CD8-positive, alpha-beta memory T cell (primary cell): ENCODE measurements at places on chromosomes 6 and 20. TPM values are rescaled to one million over a fixed set of nuclear protein-coding genes. Genes with fewer than 3 reads are reported as not detected.

The ZGPAT gene
- 77.5 TPM for polyA plus RNA-seq

The SLC52A3 gene
- polyA plus RNA-seq, result not detected

The COX4I2 gene
- polyA plus RNA-seq, result not detected

The RTN4IP1 gene
- polyA plus RNA-seq, result 7.2 TPM

The APOBEC2 gene
- polyA plus RNA-seq, result not detected

DNA sequence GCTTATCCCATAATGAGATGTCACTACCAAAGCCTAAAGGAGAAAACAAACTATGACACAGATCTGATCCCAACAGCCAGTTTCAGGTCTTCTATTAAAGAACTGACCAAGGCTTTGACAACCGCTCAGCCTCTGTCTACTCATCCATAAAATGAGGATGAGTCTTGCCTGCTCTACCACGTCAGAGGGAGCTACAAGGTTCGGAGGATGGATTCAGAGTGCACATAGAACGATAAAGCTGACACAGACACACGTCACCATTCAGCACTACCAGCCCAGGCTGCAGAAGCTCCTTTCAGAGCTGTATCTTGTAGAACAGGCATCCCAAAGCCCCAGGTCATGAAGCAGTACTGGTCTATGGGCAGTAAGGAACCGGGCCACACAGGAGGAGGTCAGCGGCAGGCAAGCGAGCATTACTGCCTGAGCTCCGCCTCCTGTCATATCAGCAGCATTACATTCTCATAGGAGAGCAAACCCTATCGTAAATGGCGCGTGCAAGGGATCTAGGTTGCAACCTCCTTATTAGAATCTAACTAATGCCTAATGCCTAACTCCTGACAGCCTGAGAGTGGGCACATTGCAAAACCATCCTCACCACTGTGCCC lies 25.1 kb downstream of the KIF16B start:
- DNase-seq, result no peak

DNA sequence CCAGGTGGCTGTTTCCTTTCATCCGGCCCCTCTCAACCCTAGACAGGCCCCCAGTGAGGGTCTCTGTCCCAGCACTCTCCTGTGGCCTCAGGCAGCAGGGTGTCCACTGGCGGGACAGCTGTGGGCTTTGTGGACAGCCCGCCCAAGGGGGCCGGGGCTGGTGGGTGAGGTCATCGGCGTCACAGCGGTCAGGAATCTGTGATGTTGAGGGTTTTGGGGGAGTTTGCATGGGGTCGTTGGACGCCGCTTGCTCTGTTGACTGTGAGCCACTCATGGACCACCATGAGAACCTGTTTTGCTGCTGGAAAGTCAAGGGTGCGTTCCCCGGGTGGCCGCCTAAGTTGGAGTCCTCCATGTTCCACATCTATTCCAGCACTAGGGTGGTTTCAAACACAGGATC lies 146.4 kb downstream of the DTNBP1 start:
- no peak for DNase-seq

DNA sequence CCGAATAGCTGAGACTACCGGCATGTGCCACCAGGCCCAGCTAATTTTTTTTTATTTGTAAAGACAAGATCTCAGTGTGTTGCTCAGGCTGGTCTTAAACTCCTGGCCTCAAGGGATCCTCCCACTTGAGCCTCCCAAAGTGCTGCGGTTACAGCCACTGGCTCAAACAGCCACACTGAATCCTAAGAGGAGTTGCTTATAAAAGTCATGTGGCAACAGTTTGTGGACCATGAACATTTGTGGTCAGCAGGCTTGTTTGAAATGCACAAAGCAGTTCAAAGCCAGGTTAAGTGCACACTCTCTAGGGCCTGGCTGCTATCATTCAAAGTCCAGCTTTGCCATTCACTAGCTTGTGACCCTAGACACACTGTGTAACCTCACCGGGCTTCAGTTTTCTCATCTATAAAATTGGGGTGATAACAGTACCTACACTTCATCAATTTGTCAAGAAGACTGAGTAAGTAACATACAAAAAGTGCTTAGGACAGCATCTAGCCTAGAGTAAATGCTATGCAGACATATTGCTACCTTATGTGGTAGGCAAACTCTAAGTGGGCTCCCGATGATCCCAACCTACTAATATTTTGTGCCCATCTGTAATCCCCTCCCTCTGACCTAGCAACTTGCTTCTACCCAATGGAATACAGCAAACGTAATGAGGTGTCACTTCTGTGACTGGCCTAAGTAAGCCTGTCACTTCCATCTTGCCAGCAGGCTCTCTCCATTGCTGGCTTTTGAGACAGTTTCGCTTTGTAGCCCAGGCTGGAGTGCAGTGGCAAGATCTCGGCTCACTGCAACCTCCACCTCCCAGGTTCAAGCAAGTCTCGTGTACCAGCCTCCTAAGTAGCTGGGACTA lies 122.9 kb downstream of the ZMYND8 start:
- DNase-seq, result no peak

DNA sequence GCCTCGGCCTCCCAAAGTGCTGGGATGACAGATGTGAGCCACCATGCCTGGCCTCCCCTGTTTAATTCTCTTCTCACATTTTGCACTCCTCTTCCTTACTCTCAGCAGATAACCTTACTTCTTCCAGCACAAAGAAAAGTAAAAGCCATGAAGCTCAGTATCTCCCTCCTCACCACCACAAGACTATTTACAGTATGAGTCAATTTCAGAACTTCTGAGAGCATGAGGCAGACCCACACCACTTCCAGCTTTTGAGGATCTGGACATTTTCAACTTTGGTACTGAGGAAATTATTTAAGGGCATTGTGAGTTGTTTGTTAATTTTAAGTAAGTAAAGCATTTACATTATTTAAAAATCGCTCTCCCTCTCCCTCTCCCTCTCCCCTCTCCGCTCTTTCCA lies 8.0 kb upstream of the SNX3 start:
- DNase-seq, result no peak

- DNase-seq, result no peak
These were observed 52.6 kb upstream of the CD93 start for GRCh38 chr20:23138682-23139081.

GRCh38 chr6:77025736-77026223 lies 437.5 kb downstream of the HTR1B start:
- DNase-seq, result no peak

- no peak for DNase-seq
These were observed 17.0 kb upstream of the TOP1 start for GRCh38 chr20:41011551-41012067.

DNA sequence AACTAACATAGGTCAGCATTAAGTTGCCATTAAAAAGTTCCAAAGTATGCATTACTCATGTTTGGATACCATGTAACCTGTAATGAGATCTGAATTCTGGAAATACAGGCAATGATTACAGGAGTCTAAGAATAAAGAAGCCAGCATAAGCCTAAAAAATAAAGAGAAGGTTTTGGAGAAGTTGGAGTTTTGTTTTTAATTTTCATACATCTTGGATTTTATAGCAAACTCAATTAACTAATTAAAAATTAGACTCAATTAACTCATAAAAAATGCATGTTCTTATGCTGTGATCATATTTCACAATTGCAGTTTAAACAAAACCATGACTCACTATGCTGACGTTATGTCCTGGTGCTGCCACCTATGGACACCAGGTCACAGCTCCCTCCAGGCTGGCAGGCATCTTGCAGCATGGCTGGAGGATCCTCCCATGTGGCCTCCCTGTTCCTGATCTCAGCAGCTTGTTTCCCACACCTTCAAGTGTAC lies 648.8 kb upstream of the AGPAT4 start:
- no peak for DNase-seq

DNA sequence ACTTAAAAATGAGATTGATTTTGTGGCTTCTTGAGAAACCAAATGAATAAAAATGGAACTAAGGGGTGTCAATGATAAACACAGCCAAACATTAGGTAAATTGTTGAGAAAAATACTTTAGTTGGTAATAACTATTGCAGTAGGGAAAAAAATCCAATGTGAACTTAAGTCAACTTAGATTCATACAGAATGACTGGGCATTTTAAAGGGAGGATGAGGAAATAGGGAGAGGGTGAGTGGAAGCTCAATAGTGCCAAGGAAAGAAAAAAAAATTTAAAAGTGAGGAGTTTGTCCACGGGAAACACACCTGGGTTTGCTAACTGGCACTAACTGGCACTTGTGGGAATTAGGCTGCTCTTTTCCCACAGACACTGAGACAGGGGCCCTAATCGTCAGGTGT lies 26.2 kb upstream of the PGK2 start:
- no peak for DNase-seq

DNA sequence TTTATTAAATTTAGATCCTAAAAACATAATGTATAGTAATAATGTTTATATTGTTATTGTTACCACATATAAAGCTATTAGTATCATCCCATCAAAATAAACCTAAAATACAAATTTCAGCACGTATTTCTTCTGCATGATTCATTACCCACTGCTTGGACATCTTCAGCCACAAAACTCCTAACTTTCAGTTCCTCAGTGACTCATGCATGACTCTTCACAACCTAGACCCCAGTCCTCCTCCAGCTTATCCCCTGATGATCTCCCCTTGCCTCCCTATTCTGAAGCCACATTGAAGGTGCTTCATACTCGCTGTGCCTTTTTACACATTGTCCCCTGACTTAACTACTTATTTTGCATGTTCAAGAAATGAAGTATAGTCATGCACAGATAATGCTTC lies 11.2 kb upstream of the GPRC6A start:
- no peak for DNase-seq

DNA sequence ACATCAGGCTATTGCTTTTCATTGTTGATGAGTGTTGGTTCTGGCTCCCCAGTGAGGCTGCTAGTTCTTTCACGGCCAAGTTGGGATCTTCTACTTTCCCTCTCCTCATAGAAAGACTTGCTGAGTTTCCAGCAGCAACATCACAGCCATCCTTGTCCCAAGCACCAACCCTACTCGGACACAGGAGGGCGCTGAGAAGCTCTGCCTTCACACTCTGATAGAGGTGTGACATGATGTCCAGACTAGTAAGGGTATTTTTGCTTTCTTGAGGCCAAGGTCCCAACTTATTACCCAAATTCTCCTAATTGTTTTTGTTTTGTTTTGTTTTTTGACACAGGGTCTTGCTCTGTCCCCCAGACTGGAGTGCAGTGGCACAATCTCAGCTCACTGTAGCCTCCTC lies 3.0 kb upstream of the GCM1 start:
- DNase-seq, result no peak

DNA sequence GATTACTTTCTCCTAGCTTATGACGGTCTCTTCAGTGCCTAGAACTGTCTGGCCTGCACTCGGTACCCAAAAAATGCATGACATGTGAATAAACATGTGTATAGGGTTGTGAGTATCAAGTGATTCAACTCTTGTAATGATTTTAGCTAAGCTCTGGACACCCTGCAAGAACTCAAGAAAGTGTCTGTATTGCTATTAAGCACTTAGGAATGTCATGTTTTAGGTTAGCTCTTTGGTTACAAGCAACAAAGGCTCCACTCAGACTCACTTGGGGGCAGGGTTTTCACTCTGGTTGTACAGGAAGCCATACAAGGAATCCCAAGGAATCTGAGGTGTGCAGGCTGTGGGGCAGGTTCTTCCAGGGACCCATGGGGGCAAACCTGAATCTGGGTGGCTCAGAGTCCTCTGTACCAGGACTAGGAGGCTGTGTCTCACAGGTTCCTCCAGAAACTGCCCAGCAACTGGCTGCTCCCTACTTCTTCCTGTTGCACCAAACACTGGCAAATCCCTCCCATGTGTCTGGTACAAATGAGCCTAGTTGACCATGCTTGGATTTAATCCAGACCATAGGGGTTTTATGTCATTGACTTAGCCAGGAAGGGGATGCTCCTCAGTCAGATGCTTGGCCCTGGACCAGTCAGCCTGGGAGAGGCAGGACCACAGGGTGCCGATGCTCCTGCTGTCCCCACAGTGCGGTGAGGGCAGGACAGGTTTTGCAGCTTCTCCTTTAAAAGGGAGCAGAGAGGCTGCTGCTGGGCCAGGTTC lies 77.9 kb upstream of the CDH4 start:
- no peak for DNase-seq
